Lower lobe of right lung (tissue), 2 donors: ENCODE measurements at places on chromosomes 5 and 9.
A peak's percentile ranks its signal among the peaks of the same experiment; 100 is the strongest.

DNA sequence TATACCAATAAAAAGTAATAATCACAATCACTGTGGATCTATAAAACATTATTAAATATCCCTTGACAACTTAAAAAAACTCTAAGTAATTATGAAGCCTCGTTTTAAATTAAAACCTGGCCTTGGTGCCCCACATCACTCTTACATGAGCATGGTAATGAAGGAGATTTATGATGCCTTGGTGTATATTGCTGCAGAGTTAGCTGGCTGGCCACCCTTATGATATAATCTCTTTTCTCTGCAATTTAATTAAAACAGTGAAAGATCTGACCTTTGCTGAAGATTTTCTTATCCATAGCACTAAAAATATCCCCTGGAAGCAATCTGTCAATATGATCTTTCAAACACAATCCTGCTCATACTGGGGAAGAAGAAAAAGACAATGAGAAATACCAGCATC lies 48.8 kb upstream of the PCSK1 start:
- H3K4me3 ChIP-seq: no peak overlapping the region
- no peaks in the 10 kb centered on the region for H3K27me3 ChIP-seq
- DNase-seq: no peak
- H3K4me1 ChIP-seq: no peaks in the 10 kb centered on the region
- H3K36me3 ChIP-seq: no peaks in the 10 kb centered on the region
- H3K27ac ChIP-seq: no peak overlapping the region

DNA sequence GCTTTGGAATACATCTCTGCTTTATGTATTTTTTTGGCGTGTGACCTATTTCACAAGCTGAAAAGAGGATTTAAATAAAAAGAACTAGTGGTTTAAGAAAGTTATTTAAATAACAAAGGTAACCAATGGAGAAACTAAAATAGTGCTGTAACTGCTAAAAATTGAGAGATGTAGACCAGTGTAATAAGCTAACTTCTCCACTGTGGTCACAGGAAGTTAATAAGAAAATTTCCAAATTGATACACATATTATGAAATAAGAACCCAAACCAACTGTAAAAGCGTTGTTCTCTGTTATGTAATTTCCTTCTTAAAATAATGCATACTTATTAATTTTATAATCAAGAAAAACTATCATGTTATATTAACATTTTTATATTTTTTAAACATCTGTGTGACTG lies 29.1 kb upstream of the ZFAND5 start:
- peaks cover 23% of the 10 kb centered on the region for H3K4me1 ChIP-seq
- no peak for DNase-seq
- no peaks in the 10 kb centered on the region for H3K36me3 ChIP-seq
- no peak overlapping the region for H3K4me3 ChIP-seq
- H3K27ac ChIP-seq: no peak overlapping the region
- no peaks in the 10 kb centered on the region for H3K27me3 ChIP-seq

DNA sequence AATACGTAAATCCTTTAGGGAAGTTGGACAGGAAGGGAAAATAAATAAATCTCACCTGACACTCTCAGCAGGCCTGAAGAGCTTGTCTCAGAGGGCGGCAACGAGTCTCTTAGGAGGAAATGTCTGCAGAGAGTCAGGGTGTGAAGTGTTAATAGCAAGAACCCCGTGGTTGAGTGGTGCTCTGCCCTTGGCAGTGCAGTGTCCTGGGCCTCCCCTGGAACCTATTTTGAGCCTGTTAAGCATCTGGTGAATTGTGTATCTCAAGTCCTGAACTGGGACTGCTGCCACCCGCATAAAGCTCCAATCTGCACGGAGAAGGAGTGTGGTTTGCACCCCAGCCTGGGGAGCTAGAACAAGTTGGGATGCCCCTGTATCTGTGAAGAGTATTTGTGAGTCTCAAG lies 211.8 kb downstream of the GOLPH3 start:
- H3K27me3 ChIP-seq: no peaks in the 10 kb centered on the region
- H3K27ac ChIP-seq: peak overlapping the region; percentile 56

DNA sequence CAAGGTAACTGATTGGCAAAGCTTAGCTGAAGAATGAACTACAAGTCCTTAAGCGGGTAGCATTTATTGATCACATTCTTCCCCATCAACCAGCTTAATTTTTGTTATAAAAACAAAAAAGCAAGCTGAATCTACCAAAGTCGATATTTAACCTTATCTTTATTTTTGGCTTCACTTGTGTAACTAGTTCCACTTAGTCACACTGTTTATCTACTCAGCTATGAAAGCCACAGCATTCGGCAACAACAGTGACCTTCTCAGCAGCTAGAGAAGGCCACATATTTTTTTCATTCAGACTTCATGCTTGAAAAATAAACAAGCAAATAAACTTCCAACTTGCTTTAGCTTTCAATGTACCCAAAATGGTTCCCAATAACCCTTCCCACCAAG lies 69.4 kb downstream of the KLHL3 start:
- H3K36me3 ChIP-seq: no peaks in the 10 kb centered on the region
- H3K4me3 ChIP-seq: no peak overlapping the region
- peaks cover 16% of the 10 kb centered on the region for H3K4me1 ChIP-seq
- H3K27me3 ChIP-seq: no peaks in the 10 kb centered on the region

DNA sequence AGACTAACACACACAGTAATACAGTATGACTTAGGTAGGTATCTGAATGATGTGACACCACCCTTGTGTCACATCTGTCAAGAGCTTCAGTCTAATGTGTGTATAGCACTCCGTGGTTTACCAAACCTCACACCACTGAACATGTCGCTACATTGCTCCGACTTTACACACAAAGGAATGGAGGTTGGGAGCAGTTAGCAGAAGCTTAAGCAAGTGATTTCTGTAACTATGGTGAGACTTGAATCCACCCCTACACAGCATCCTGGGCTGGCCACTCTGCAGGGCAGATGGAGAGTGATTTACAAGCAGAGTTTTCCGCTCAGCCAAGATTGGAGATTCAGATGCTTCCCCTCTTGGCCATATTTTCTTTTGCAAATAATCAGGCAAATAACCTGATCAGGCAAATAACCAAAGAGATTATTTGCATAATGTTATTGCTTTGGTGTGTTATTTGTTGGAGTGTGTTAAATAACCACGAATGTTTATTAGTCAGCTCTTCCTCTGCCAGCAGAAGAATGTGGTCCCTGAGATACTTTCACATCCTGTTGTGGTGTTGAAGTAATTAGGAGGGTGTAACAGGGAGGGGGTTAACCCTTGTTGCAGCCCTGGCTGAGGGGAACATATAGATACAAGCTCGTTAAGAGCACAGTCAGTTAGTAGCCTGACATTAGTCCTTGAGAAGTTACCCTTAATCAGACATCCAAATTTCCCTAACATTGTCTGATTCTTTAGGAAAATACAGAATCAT lies 92.8 kb downstream of the SNX18 start:
- H3K4me3 ChIP-seq: no peak overlapping the region
- no peaks in the 10 kb centered on the region for H3K27me3 ChIP-seq
- no peaks in the 10 kb centered on the region for H3K36me3 ChIP-seq
- peaks cover 20% of the 10 kb centered on the region for H3K4me1 ChIP-seq
- no peak overlapping the region for H3K27ac ChIP-seq

GRCh38 chr9:79623799-79624721 lies 52.3 kb downstream of the TLE4 start:
- peak; percentile 48 for DNase-seq
- no peak overlapping the region for H3K4me3 ChIP-seq
- peak overlapping the region; percentile 21 for H3K27ac ChIP-seq

DNA sequence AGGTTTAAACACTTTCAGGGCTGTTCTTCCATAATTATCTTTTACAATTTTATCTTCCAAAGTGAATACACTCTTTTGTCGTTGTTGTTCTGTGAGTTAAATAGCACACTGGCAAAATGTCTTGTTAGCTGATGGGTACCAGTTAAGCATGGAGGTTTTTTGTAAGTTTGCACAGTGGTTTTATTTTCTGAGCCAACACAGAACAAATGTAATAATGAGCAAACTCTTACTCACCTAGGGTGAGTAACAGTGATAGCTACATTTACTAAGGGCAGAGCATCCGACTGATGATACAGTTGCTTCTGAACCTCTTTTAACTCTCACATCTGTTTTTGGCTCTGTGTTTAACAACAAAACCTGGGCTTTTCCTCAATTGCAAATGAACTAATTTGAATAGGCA lies 103.2 kb downstream of the CTNND2 start:
- no peaks in the 10 kb centered on the region for H3K27me3 ChIP-seq
- no peak for DNase-seq
- no peaks in the 10 kb centered on the region for H3K36me3 ChIP-seq
- no peak overlapping the region for H3K27ac ChIP-seq
- H3K4me1 ChIP-seq: no peaks in the 10 kb centered on the region

- H3K36me3 ChIP-seq: no peaks in the 10 kb centered on the region
- H3K27me3 ChIP-seq: no peaks in the 10 kb centered on the region
- H3K4me1 ChIP-seq: peaks cover 57% of the 10 kb centered on the region
- peak; percentile 67 for DNase-seq
- no peak overlapping the region for H3K4me3 ChIP-seq
Measured at GRCh38 chr9:219670-220365, 5.2 kb downstream of the DOCK8 start.

GRCh38 chr5:137751869-137752491 lies 2.2 kb downstream of the HNRNPA0 start:
- H3K4me3 ChIP-seq: peak overlapping the region; percentile 82
- DNase-seq: no peak
- H3K27ac ChIP-seq: peak overlapping the region; percentile 99
- no peaks in the 10 kb centered on the region for H3K27me3 ChIP-seq
- no peaks in the 10 kb centered on the region for H3K36me3 ChIP-seq
- peaks cover 40% of the 10 kb centered on the region for H3K4me1 ChIP-seq

DNA sequence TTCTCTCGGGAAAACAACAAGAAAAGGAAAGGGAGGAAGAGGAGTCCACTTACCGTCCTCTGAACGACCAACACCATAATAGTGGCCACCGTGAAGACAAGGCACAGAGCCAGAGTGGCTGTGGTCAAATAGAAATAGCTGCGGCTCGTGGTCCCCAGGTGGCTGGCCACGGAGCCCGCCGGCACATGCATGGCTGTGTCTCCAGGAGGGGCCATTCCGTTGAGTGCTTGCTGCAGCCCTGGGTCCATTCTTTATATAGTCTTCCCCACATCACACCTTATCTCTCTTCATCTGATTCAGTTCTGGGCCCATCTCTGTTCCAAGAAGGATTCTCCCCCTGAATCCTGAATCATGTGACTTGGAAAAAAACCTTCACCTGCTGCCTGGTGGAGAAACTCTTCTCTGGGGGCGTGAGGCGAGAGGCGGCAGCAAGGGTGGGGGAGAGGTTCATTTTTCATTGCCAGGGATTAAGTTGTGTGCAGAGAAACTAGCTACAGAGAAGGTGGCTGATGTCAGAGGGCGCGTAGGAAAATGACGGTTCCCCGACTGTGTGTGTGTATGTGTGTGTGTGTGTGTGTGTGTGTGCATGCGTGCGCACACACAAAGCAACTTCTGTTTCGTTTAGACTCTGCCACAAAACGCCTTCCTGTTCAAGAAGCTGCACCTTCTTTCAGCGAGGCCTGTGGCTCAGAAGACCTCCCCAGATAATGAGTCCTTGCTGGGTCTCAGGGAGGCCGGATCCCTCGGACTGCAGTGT lies at the start of gene TNFSF8:
TSS of gene TNFSF8 (minus strand) at position 536 of the 757 bp plus-strand sequence. CDS start at position 248, 288 bp downstream.
- peak within 1 kb of the TSS; percentile 44 for H3K4me3 ChIP-seq
- H3K27ac ChIP-seq: peak within 1 kb of the TSS; percentile 66
- peaks cover 7% of the 10 kb centered on the region for H3K4me1 ChIP-seq

DNA sequence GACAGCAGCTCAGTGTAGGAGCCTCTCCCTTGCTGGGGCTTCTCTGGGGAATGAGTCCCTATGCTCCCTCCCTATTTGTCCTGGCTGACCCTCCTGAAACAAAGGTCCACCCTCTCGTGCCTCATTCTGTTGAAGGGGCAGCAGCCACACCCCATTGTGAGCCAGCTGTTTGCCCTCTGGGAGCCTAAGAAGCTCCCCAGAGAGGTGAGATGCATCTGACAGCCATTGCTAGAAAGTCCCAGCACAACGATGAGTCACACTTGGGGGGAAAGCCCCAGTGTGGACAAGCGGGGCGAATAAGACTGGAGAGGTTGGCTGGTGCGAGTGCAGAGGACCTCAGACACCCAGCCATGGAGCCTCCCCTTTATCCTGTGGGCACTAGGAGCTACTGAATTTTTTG lies 101.4 kb downstream of the PPARGC1B start:
- no peak overlapping the region for H3K27ac ChIP-seq
- no peaks in the 10 kb centered on the region for H3K27me3 ChIP-seq
- H3K36me3 ChIP-seq: peaks cover 19% of the 10 kb centered on the region
- no peaks in the 10 kb centered on the region for H3K4me1 ChIP-seq
- no peak overlapping the region for H3K4me3 ChIP-seq

GRCh38 chr5:178766936-178767912 lies 36.8 kb upstream of the ZNF354A start:
- H3K27ac ChIP-seq: no peak overlapping the region
- no peaks in the 10 kb centered on the region for H3K36me3 ChIP-seq
- no peak overlapping the region for H3K4me3 ChIP-seq
- H3K27me3 ChIP-seq: no peaks in the 10 kb centered on the region
- DNase-seq: no peak

GRCh38 chr5:154627698-154628678 lies 127.2 kb upstream of the LARP1 start:
- H3K36me3 ChIP-seq: no peaks in the 10 kb centered on the region
- H3K4me1 ChIP-seq: no peaks in the 10 kb centered on the region
- no peak for DNase-seq
- H3K27ac ChIP-seq: peak overlapping the region; percentile 41
- no peak overlapping the region for H3K4me3 ChIP-seq

DNA sequence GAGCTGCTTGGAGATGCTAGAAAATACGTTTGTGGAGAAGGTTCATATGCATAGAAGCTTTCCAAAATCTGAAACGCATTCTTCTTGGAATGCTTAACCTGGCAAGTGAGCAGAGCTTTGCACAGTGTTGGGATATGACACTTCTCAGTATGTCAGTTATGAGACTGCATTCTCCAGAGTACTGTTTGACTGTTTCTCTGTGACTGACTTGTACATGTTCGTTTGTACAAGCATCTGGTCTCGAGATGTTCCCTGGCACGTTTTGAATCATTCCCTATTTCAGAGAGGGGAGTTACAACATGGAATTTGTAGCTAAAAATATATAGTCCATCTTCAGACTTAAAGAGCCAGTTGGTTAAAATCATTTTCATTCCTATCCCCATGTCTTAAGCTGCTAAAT lies 272.4 kb downstream of the ARRDC3 start:
- H3K4me1 ChIP-seq: peaks cover 24% of the 10 kb centered on the region
- no peak for DNase-seq
- H3K36me3 ChIP-seq: no peaks in the 10 kb centered on the region
- peak overlapping the region; percentile 5 for H3K27ac ChIP-seq
- H3K4me3 ChIP-seq: no peak overlapping the region

- peaks cover 40% of the 10 kb centered on the region for H3K4me1 ChIP-seq
- H3K36me3 ChIP-seq: peaks cover 35% of the 10 kb centered on the region
- H3K27ac ChIP-seq: peak within 1 kb of the TSS; percentile 99
- no peaks in the 10 kb centered on the region for H3K27me3 ChIP-seq
- peak; percentile 84 for DNase-seq
Measured at GRCh38 chr9:93450945-93451815, at the start of gene FAM120A. Gene FAM120A, plus strand, starts transcription at chr9:93451685. Its CDS starts 231 bp downstream, at chr9:93451916.

DNA sequence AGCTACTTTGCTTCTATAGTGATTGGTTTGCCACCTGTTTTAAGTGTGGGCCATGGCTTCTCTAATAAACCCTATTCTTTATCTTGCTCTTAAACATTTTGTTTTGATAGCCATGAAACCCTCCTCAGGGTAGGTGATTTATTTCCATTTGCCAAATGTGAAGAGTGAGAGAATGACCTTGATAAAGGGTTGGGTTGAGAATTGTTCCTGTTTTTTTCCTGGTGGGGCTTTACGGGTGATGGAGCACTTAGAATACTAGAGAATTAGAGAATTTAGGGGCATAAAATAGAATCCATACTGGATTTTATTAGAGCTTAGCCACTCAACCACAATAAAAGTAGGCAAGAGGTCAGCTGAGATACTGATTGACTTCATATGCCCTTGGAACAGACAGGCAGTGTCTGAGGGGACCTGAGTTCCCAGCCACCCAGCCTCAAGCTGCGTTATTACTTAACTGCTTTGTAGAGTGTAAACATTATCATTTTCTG lies 68.9 kb downstream of the COMMD10 start:
- no peak overlapping the region for H3K4me3 ChIP-seq
- no peaks in the 10 kb centered on the region for H3K4me1 ChIP-seq
- no peak for DNase-seq
- H3K36me3 ChIP-seq: no peaks in the 10 kb centered on the region
- H3K27ac ChIP-seq: no peak overlapping the region
- no peaks in the 10 kb centered on the region for H3K27me3 ChIP-seq
